Epithelial cell of esophagus (primary cell): ENCODE measurements at places on chromosomes 4 and X.
A peak's percentile ranks its signal among the peaks of the same experiment; 100 is the strongest.

GRCh38 chr4:105050896-105051295 lies 95.8 kb upstream of the TET2 start:
- DNase-seq: peak; percentile 58

- DNase-seq: no peak
Measured at GRCh38 chrX:130109429-130110378, 593 bp downstream of the ELF4 start.

GRCh38 chrX:129719931-129720530 lies 18.7 kb upstream of the XPNPEP2 start:
- DNase-seq: no peak

DNA sequence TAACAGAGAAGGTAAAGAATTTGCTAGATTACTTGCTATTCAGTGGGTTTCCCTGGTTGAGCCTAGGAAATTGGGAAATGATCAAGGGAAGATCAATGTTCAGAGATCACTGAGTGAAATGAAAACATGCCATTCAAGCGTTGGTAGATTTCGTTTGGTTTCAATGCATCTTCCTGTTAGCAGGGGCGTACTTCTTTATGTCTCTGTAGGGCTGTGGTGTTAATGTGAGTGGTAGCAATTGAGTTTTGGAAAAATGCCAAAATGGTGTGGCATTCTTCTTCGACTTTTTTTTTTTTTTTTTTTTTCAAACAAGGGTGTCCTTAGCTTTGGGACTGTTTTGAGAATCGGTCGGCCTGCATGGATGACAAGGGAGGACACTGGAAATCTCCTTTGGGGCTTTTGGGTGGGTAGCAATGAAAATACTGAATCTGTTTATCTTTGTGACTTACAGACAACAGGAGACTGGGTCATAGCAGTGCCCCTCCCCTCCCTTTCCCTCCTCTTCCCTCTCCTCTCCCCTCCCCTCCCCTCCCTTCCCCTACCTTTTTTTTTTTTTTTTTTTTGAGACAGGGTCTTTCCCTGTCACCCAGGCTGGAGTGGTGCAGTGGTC lies 50.4 kb downstream of the SPRY1 start:
- DNase-seq: no peak

GRCh38 chrX:95628796-95629195 lies 1055.8 kb upstream of the DIAPH2 start:
- peak; percentile 1 for DNase-seq

GRCh38 chrX:122087341-122087740 lies 1039.9 kb downstream of the GLUD2 start:
- DNase-seq: no peak

GRCh38 chr4:150250293-150250997 lies 172.2 kb downstream of the DCLK2 start:
- DNase-seq: no peak

DNA sequence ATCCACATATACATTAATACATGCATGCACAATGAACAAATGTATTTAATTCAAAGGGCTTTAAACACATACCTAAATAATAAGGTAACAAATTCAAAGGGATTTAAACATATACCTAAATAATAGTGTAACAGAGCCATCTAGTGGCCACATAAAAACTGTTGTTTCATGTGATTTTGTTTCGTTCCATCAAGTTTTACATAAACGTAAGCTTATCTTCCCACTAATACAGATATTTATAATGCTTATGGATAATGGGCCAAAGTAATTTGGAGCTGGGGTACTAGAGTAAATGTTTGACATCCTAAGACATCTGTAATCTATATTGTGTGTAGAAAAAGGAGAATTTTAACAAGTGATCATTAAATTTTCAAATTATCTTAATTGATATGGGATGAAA lies 82.3 kb downstream of the PRSS12 start:
- DNase-seq: peak; percentile 68

DNA sequence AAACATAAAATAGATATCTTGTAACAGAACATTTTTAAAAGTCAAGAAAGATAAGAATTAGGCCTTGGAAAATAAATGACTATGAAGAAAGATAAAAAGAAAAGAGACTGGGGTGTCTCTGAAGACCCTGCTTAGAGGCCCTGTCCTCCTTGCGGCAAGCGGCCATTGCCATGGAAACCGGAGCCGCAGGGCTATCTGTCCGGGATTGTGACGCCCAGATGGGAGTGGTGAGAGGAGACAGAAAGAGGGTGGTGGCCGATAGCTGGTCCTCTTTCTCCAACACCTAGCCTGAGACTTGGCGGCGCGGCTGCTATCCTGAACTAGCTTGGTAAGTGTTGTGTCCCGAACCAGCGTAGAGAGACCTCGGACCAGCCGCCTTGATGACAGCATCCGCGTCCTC lies at the start of gene DUSP21:
Gene DUSP21, plus strand, starts transcription at position 269 of the 400 bp plus-strand sequence. Its CDS starts 112 bp downstream, at position 381.
- DNase-seq: no peak

- no peak for DNase-seq
Measured at GRCh38 chr4:31272331-31273061, 552.3 kb downstream of the PCDH7 start.

GRCh38 chr4:179361978-179362486 lies 1919.8 kb upstream of the AGA start:
- DNase-seq: no peak

GRCh38 chr4:5033281-5033841 lies 14.1 kb upstream of the CYTL1 start:
- DNase-seq: no peak

GRCh38 chr4:38684951-38685844 lies 21.2 kb downstream of the KLF3 start:
- DNase-seq: no peak

DNA sequence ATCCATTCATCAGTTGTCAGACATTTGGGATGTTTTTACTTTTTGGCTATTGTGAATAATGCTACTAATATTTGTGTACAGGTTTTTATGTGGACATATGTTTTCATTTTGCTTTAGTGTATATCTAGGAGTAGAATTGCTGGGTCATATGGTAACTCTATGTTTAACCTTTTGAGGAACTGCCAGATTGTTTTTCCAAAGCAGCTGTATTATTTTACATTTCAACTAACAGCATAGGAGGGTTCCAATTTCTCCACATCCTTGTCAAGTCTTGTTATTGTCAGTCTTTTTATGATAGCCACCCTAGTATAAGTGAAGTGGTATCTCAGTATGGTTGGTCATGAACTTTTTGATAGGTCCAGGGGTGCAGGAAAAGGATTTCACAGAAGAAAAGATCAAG lies 114.5 kb upstream of the FAM9C start:
- no peak for DNase-seq

- DNase-seq: no peak
Measured at GRCh38 chrX:110008011-110008635, 5.2 kb downstream of the TMEM164 start.

DNA sequence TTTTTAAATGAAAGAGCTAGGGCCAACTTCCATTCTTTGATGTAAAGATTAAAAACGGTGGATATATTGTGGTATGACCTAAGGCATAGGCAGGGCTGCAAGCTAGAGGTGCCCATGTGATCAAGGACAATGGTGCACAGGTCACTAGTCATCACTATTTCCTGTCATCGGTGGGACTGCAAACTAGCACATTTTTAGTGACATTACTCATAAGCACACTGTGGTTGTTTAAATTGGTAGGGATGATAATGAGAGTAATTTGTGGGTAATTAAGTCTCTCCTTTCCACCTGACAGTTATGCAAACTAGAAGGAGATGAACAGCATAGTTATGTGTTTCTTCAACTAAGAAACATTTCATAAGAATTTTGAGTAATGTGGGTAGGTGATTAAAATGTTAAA lies 85.4 kb downstream of the GPRIN3 start:
- peak; percentile 27 for DNase-seq

DNA sequence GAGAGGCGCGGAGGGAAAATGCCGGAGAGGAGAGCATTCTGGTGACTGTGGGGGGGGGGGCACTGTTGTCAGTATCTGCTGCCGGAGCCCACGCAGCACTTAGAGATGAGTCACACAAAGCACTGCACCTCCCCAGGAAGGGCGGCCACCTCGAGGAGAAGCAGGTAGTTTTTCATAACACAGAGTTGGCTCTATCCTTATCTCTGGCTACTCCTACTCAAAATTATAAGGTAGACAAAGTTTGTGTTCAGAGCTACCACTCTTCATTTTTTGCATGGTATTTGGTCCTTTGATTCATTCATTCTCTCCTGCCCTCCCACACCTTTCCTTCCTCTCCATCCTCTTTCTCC lies 76.2 kb upstream of the SCOC start:
- peak; percentile 74 for DNase-seq

DNA sequence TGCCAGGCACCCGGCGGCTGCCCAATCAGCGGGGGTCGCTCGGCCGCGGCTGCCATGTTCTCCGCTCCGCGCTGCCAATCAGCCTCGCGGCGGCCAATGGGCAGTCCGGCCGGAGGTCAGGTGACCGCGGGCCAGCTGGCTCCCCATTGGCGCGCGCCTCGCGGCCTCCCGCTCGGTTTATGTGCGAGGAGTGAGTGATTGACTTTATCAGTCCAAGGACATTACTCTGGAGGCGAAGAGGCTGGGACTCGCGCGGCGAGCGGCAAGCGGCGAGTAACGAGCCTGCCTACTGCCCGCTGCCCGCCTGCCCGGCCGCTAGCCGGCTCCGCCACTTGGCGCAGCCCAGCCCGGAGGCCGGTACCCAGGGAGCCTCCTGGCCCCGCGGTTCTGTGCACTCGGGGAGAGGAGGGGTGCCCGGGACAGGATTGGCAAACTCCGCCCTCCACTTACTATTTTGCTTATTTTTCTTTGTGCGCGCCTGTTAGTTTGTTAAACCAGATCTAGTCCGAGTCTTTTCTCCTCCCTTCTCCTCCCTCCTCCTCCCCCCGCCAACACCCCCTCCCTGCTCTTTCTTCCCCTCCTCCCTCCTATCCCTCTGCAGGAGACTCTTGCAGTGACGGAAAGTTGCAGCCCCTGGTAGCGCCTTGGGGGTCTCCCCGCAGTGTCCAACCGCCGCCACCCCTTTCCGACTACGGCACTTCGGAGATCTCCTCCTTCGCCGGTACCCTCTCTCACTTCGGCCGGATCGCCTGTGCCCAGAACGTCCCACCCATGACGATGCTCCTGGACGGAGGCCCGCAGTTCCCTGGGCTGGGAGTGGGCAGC lies at the start of gene ZIC3:
Gene ZIC3, plus strand, starts transcription at position 207 of the 825 bp plus-strand sequence. Its CDS starts 565 bp downstream, at position 772.
- DNase-seq: peak; percentile 9

DNA sequence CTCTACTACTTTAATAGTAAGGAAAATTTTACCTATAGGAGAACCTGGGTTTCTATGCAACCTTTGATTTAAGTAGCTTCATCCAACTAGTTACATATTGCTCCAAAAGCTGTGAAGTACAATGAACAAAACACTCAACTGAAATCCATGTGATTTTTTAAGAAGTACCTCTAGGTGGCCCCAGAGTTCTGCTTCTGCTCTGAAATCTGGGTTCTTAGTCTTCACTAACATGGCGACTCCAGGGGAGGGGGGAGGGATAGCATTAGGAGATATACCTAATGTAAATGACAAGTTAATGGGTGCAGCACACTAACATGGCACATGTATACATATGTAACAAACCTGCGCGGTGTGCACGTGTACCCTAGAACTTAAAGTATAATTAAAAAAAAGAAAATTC lies 73.4 kb upstream of the MAGEB2 start:
- DNase-seq: peak; percentile 36

GRCh38 chr4:112279882-112280315 lies 5.8 kb downstream of the TIFA start:
- peak; percentile 54 for DNase-seq

GRCh38 chr4:154491341-154492271 lies at the start of gene DCHS2:
Gene DCHS2, minus strand, starts transcription at chr4:154491799. Its CDS starts 444 bp downstream, at chr4:154491355.
- peak; percentile 37 for DNase-seq

DNA sequence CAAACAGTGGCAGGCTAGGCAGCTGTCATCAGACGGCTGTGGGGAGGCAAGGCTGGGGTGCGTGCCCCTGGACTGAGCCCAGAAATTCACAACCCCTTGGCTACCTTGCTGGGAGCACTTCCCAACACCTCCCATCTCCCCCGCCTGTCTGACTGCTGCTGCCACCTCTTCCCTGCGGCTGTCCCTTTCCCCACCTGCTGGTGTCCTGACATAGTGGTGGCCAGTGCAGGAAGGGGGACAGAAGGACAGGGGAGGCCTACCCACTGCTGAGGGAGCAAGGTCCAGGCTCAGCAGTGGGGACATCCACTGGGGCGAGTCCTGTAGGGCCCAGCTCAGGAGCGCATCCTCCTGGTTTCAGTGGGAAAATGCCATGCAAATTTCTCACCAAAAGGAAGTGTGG lies 3.4 kb downstream of the ABCD1 start:
- no peak for DNase-seq

DNA sequence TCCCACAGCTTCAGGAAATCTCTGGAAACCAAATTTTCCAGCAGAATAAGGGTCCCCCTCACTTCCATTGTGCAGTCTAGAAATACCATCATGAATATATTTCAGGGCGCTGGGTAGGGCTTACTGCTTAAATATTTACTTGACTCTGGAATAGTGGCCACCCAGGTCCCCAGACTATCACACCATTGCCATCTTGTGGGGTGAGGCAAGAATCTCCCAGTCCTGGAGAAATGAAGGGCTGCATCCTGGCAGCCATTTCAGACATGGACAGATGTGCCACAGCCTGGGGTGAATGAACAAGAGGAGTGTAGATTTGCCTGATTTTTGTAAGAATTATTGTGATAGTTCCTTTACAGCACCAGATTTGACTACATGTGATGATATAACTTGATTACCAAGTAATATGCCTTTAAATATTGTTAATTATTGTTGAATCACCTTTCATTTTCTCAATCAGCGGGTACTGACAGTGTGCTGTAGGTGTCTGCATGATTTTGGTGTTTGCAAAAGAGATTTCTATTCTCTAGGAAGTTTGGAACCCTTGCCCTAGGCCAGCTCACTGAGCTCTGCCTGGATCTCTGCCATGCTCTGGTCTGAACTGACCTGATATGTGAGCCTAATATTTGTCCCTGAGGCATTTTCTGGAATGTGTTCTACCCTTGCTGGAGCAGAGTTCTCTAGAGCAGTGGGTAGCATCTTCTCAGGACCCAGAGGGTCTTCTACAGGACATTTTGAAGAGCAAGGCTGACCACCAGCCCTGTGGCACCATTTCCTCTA lies 183.4 kb downstream of the KIT start:
- peak; percentile 10 for DNase-seq

- DNase-seq: no peak
Measured at GRCh38 chr4:1749826-1750225, 28.5 kb downstream of the TACC3 start.

DNA sequence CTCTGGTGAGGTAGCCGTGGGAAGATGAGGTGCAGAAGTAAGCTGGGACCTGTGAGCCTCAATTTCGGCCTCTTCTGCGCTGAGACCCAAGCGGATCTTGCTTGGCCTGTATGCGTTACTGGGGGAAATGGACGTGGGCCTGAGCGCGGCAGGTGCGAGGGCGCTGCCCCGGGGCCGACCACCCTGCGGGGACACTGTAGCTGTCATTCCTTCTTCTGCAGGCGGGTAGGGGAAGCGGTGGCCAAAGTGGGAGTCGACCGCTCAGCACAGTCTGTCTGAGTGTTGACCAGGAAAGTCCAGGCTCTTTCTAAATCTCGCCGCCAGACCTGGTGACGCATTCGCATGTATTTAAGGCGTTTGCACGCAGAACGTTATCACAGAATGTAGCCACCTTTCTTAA lies 3.3 kb upstream of the LRAT start:
- DNase-seq: no peak

DNA sequence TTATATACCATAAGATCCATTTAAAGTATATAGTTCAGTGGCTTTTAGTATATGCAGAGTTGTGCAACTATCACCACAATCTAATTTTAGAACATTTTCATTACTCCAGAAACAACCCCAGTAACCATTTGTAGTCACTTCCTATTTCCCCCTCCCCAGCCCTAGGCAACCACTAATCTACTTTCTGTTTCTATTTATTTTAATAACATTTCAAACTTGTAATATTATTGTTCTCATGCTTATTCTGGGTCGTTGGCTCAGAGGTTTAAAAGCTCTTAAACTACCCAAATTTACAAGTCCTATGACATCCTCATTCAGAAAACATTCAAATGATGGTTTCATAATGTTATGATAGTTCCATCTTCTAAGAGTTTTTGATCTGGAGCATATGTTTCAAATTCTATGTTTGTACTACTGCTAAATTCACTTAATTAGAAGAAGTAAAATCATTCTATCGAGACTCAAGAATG lies 18.4 kb downstream of the XIAP start:
- no peak for DNase-seq
